ENCODE measurements at places on chromosomes 11 and 22.

- no peak for DNase-seq
These were observed 5.9 kb upstream of the ETS1 start for GRCh38 chr11:128593281-128593680.

DNA sequence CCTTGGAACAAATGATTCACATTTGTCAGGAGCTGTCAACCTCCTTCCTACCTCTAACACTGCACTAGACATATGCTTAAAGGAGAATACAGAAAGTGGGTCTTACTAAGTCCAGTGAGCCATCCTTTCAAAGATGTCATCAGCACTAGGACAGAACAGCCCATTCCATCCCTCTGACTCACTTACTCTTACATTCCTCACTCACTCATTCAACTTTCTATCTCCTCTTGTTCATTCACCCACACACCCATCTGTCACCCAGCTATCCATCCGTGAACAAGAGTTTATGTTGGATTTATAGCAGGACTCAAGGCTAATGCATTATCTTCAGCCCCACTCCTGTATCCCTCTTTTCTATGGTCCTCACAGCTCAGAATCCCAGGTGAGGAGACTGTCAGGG, 9.1 kb downstream of the INSC start:
- no peak for DNase-seq

GRCh38 chr22:49592780-49593501, 234.7 kb downstream of the BRD1 start:
- DNase-seq, result no peak

- DNase-seq, result no peak
These were observed 16.3 kb upstream of the PANX1 start for GRCh38 chr11:94112206-94112953.

- DNase-seq, result no peak
These were observed 126.3 kb downstream of the KIRREL3 start for GRCh38 chr11:126874276-126874675.

- no peak for DNase-seq
These were observed 101.4 kb downstream of the SYT9 start for GRCh38 chr11:7353100-7353499.

Data from NCI-H1048 (cell line).